ENCODE measurements at places on chromosomes 4 and X.

GRCh38 chrX:133497356-133497755 is 82.1 kb upstream of the GPC4 start:
- DNase-seq: no peak

DNA sequence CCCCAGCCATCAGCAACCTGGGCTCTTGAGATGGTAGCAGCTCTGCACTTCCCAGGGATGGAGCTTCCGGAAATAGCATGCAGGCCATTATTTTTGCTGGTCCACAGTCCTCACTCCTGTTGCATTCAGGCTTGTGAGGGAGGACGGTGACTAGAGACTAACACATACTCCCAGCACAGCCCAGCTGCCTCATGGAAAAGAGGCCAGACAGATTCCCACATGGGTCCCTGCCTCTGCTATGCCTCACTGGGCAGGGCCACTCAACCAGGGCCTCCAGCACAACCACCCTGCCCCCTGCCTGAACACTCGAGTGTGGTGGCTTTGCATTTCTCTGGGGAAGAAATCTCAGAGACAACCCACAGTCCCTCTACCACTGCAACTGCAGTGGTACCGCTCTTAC is 1195.1 kb downstream of the PCDH18 start:
- no peak for DNase-seq

- DNase-seq: no peak
Observed at GRCh38 chr4:112136551-112136950, 8.7 kb upstream of the FAM241A start.

DNA sequence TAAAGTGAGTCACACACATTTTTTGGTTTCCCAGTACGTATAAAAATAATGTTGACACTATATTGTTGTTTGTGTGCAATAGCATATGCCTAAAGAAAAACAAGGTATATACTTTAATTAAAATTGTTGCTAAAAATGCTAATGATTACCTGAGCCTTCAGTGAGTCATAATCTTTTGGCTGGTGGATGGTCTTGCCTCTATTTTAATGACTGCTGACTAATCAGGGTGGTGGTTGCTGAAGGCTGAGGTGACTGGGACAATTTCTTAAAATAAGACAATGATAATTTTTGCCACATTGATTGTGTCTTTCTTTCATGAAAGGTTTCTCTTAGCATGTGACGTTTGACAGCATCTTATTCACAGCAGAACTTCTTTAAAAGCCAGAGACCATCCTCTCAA is 21.0 kb upstream of the ANXA10 start:
- no peak for DNase-seq

- no peak for DNase-seq
Observed at GRCh38 chr4:188783606-188784160, 644.4 kb downstream of the TRIML1 start.

GRCh38 chr4:99749445-99750391 is 66.9 kb upstream of the DAPP1 start:
- no peak for DNase-seq

DNA sequence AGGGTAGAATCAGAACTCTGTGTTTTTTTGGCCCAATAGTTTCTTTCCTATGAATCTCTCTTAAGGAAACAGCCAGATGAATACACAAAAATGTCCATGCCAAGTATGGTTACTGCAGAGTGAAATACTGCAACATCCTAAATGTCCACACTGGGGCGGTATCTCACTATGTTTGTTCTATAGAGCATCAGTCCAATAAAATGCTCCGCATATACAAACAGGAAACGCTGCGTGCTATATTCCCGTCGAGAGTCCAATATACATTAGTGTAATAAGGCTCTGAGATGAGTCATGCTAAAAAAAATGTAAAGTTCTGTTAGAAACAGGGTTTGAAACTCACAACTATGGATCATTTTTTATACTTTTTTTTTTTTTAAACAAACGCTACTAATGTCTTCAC is 72.9 kb upstream of the ENOX2 start:
- no peak for DNase-seq

DNA sequence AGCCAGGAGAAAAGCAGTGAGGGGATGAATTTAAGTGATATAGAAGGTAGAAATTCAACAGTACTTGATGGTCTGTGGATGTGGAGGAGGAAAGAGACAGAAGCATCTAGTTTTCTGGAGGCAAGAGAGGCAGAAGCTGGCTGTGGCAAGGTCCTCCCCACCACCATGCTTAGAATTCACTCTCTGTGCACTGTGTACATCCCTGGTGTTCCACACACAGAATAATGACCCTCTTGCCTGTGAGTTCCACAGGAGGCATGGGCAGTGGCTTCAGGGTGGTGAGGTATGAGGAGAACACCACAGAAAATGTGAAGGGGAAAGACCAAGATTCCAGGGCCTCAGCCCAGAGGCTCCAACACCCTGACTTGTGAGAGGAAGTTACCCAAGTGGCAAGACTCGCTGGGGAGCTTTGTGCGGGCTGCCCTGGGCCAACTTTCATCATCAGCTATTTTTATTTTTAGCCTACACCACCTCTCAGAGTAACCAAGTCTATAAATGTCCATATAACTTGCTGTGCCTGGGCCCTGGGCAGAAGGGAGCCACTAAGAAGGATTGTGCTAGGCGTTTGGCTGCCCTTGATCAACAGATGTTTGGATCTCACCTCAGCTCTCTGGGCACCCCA is 7.8 kb upstream of the INTS6L start:
- no peak for DNase-seq

DNA sequence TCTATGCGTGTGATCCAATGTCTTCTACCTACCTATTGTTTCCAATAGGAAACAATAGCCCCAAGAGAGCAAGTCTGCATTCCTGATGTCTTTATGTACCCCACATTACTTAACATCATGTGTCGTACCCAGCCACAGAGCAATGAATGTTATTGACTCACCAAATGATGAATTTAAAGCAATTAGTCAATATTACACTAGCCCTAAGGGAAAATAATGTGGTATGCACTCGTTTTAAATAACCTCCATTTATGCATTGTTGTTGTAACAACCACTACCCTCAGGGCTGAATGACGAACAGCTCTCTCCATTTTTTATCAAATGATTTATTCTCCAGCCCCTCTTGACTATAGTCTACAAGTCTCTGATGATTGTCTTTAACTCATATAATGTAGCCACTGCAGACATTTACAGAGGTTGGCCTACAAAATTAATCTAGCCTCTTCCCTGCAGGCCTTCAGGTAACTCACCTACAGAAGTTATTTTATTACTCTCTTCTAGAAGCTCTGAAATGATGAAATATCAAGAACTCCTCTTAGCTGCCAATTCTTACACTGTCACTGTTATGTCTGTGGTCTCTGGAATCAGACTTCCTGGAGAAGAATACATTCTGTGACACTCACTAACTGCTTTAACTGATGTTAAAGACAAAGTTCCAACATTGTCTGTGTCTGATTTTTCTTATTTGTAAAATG is 601.7 kb upstream of the GRIA3 start:
- no peak for DNase-seq

- no peak for DNase-seq
Observed at GRCh38 chrX:126825566-126826193, 6.2 kb downstream of the PRR32 start.

GRCh38 chrX:22090181-22090580 is 58.1 kb downstream of the PHEX start:
- no peak for DNase-seq

GRCh38 chr4:167903291-167903721 is 189.0 kb upstream of the ANXA10 start:
- no peak for DNase-seq

- no peak for DNase-seq
Observed at GRCh38 chr4:150173432-150173861, 95.2 kb downstream of the DCLK2 start.

- no peak for DNase-seq
Observed at GRCh38 chrX:3271183-3271833, 75.1 kb downstream of the MXRA5 start.

- DNase-seq: no peak
Observed at GRCh38 chrX:100980608-100981497, 11.3 kb downstream of the ARL13A start.

- no peak for DNase-seq
Observed at GRCh38 chr4:110414561-110414920, 61.4 kb upstream of the ENPEP start.

GRCh38 chrX:10828036-10828435 is 207.7 kb upstream of the MID1 start:
- no peak for DNase-seq

DNA sequence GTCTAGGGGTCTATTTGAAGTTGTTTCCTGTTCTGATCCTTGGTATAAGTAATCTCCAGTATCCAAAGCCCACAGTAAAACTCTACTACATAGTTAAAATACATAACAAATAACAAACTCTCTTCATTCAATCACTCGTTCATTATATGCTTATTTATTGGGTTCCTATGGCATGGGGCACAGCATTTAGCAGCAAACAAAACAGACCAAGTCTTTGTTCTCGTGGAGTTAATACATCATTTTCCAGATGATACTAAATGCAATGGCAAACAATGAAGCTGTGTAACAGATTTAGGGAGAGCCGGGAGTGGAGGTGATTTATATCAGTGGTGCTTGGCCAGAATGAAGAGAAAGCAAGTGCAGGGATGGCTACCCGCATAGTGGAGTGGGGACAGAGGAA is 36.6 kb upstream of the SPARCL1 start:
- no peak for DNase-seq

GRCh38 chr4:42331914-42332368 is 65.3 kb upstream of the SHISA3 start:
- DNase-seq: no peak

- DNase-seq: no peak
Observed at GRCh38 chr4:185096032-185096653, 46.9 kb upstream of the SLC25A4 start.

DNA sequence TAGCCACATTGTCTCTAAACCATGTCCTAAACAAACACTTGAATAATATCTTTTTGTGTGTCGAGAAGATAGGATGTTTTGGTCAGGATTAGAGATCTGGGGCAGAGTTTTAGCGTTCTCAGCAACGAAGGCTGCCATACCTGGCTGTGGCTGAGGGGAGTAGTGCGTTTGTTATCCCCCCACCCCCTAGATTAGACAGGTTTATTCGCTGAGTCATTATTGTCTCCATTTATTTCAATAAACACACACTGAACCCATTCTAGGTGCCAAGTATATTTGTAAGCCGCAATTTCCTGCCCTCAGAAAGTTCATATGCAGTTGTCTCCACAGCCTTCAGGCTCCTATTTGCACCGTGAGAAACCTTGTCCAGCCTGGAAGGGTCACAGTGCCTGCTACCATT is 1684.8 kb upstream of the TENM3 start:
- no peak for DNase-seq

Data from HuH-7.5 (cell line).